ENCODE measurements at places on chromosomes 1 and 21. TPM values are rescaled to one million over a fixed set of nuclear protein-coding genes. Genes with fewer than 3 reads are reported as not detected.
A peak's percentile ranks its signal among the peaks of the same experiment; 100 is the strongest.

DNA sequence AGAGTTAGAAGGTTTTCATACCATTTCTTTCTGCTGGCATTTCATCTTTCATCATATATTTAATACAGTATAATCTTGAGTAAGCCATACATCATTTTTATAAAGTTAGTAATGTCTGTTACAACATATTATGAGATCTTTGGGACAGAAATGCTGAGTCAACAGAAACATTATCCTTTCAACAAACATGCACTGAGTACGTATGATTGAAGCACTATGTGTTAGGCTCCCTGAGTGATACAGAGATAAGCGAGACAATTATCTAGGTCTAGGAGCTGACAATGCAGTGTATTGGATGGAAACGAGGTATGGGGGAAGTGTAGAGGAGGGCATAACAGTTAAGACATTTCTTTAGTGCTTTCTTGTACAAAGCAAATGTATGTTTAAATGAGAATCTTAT, 19.7 kb upstream of the GPR52 start:
- H3K27me3 ChIP-seq: no peaks in the 10 kb centered on the region
- no peak overlapping the region for H3K4me3 ChIP-seq
- no peaks in the 10 kb centered on the region for H3K4me1 ChIP-seq
- no peak for DNase-seq
- no peaks in the 10 kb centered on the region for H3K36me3 ChIP-seq

- peaks cover 7% of the 10 kb centered on the region for H3K4me1 ChIP-seq
- H3K36me3 ChIP-seq: no peaks in the 10 kb centered on the region
- no peak overlapping the region for H3K27ac ChIP-seq
- DNase-seq: peak; percentile 40
- H3K4me3 ChIP-seq: peak overlapping the region; percentile 0
Observed at GRCh38 chr1:32754317-32755097, 51.9 kb upstream of the SYNC start.

- no peak overlapping the region for H3K27ac ChIP-seq
- no peak overlapping the region for H3K4me3 ChIP-seq
- DNase-seq: no peak
- H3K27me3 ChIP-seq: peaks cover 7% of the 10 kb centered on the region
- no peaks in the 10 kb centered on the region for H3K36me3 ChIP-seq
Observed at GRCh38 chr1:107365527-107366240, 224.8 kb downstream of the NTNG1 start.

DNA sequence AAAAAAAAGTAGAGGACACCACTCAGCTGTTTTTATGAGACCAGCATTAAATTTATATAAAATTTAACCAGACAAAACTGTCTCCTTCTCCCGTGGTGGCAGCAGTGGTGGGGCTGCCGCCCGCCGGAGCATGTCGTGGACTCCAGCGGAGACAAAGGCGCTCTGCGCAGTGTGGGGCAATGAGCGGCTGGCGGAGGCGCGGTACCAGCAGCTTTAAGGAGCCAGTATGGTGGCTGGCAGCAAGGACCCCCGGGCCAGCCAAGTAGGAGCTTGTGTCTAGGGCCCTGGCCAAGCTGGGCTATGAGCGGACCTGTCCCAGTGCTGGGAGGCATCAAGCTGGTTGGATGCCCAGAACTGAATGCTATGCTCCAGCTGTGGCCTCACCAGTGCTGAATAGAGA, 2102.9 kb downstream of the NCAM2 start:
- H3K27ac ChIP-seq: no peak overlapping the region
- H3K4me1 ChIP-seq: no peaks in the 10 kb centered on the region
- no peak overlapping the region for H3K4me3 ChIP-seq

- H3K4me1 ChIP-seq: no peaks in the 10 kb centered on the region
- H3K36me3 ChIP-seq: no peaks in the 10 kb centered on the region
- DNase-seq: no peak
- H3K4me3 ChIP-seq: no peak overlapping the region
- H3K27ac ChIP-seq: no peak overlapping the region
Observed at GRCh38 chr1:192826791-192827546, 18.1 kb downstream of the RGS2 start.

- DNase-seq: no peak
- H3K4me1 ChIP-seq: peaks cover 13% of the 10 kb centered on the region
- H3K36me3 ChIP-seq: no peaks in the 10 kb centered on the region
- H3K27ac ChIP-seq: no peak overlapping the region
- H3K4me3 ChIP-seq: peak overlapping the region; percentile 42
- H3K27me3 ChIP-seq: peaks cover 50% of the 10 kb centered on the region
Observed at GRCh38 chr1:201740086-201740541, 88.8 kb upstream of the IPO9 start.

DNA sequence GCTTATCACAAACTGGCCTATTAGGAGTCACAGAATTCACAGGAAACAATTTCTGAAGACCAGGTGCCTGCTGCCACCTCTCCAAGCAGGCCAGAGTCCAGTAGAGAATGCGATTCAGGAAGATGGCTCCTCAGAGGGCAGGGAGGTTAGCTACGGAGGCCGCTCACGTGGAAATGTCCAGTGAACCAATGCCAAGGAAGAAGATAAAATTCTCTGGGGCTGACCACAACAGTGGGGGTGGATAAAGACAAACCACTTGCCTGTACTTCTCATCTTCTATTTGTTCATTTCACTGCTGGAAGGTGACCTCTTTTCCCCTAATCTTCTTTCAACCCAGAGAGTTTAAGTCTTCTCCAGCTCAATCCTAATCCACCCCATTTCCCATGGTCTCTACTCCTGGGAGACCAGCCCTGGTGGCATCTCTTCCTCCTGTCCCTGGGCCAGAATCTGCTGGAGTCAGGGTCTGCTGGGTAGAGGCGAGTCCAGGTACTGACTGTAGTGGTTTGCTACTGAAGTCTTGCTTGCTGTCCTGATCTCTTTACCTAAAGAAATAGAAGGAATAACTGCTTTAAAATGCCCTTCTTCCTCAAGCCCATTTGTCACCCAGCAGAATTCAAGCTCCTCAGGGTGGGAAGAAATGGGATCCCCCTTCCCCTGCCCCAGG, 3.2 kb downstream of the PSRC1 start:
- H3K27me3 ChIP-seq: no peaks in the 10 kb centered on the region
- H3K36me3 ChIP-seq: peaks cover 25% of the 10 kb centered on the region
- H3K27ac ChIP-seq: no peak overlapping the region
- H3K4me3 ChIP-seq: no peak overlapping the region
- H3K4me1 ChIP-seq: peaks cover 46% of the 10 kb centered on the region
- DNase-seq: no peak

DNA sequence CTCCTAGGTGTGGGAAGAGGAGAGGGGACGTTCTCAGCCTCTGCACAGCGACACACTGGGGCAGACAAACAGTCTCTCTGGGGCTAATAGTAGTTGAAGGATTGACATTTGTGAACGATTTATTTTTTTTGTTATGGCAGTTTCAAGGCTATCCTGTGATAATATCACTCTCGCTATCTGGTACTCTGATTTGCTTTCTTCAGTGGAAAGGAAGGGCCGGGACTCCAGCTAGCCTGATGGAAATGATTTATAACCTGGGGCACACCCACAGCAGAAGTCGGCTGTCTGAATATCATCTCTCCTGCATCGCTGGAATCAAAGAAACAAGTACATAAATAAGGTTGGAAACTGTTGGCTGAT, 122.7 kb downstream of the KCNN3 start:
- peaks cover under 1% of the 10 kb centered on the region for H3K36me3 ChIP-seq
- peak overlapping the region; percentile 90 for H3K27ac ChIP-seq
- H3K4me3 ChIP-seq: peak overlapping the region; percentile 69
- H3K27me3 ChIP-seq: peaks cover 22% of the 10 kb centered on the region
- peaks cover 74% of the 10 kb centered on the region for H3K4me1 ChIP-seq

DNA sequence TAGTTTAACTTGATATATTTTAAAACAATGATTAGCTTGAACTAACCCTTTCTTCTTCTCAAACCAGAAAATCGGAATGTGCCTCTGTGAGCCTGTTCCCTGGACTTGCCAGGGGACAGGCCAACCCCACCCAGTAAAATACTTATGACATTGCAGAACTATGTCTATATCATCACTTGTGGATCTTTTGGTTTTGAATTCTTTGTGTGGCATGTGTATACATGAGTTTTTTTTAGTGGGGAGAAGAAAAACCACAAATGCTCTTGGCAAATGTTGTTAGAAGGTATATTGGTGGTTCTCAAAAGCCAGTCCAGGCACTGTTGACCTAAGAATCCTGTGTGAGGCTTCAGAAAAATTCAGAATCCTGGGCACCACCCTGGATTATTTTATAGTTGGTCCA, 347.4 kb downstream of the SIPA1L2 start:
- H3K4me3 ChIP-seq: no peak overlapping the region
- H3K27me3 ChIP-seq: no peaks in the 10 kb centered on the region
- no peak overlapping the region for H3K27ac ChIP-seq

- peaks cover 22% of the 10 kb centered on the region for H3K27me3 ChIP-seq
- no peak overlapping the region for H3K4me3 ChIP-seq
- peaks cover 14% of the 10 kb centered on the region for H3K4me1 ChIP-seq
- DNase-seq: peak; percentile 25
- H3K27ac ChIP-seq: no peak overlapping the region
Observed at GRCh38 chr21:34726627-34727337, 58.0 kb downstream of the CLIC6 start.

DNA sequence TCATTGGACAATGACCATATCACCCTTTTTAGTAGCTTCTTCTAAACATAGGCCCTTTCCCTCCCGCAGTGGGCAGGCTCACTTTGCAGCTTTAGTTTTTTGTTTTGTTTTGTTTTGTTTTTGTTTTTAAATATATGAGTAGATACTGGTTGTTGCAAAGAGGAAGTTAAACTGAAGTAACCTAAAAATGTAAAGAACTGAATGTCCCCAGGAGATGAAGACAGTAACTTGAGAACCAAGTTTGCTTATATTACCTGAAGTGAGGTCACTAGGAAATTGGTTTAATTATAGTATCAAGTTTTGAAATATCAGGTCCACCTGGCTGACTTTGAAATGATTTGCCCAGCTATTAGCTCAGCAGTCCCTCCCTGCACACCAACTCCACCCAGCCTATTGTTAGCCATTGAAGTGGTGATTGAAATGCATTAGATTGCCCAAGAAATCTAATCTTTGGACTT, 18.2 kb downstream of the SMAP2 start:
- H3K27ac ChIP-seq: peak overlapping the region; percentile 11
- no peak for DNase-seq
- peaks cover 92% of the 10 kb centered on the region for H3K4me1 ChIP-seq
- no peaks in the 10 kb centered on the region for H3K27me3 ChIP-seq
- H3K36me3 ChIP-seq: peaks cover 55% of the 10 kb centered on the region

- H3K4me1 ChIP-seq: no peaks in the 10 kb centered on the region
- no peak for DNase-seq
- peaks cover 41% of the 10 kb centered on the region for H3K27me3 ChIP-seq
- H3K4me3 ChIP-seq: no peak overlapping the region
Observed at GRCh38 chr1:54984131-54984842, 3.9 kb downstream of the TMEM61 start.

WNT3A gene
- not detected for total RNA-seq

GJA5 gene
- not detected for total RNA-seq

TRIM17 gene
- total RNA-seq: 4.0 TPM
